ENCODE measurements at places on chromosomes 7 and 10.

- no peak for DNase-seq
These were observed 699.5 kb downstream of the TYW1 start for GRCh38 chr7:67696124-67696523.

GRCh38 chr7:45225948-45226335, 68.4 kb downstream of the RAMP3 start:
- no peak for DNase-seq

DNA sequence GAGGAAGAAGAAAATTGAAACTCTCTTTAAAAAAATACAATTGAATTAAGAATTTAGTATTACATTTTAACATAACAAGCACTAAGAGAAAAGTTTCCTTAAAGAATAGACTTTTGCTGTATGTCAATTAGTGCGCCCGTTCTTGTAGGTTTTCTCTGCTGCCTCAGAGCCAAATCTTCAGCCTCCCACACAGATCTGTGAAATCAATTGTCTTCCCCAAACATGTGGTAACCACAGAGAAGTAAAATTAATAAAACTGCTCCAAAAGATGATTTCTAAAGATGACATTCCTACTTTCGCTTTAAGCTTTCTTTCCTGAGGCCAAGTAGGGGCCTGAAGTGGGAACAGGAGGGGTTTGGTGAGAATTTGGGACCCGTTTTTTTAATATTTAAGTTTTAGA, 113.2 kb upstream of the ADO start:
- no peak for DNase-seq

GRCh38 chr7:25877802-25878789, 273.9 kb upstream of the NFE2L3 start:
- DNase-seq: no peak

DNA sequence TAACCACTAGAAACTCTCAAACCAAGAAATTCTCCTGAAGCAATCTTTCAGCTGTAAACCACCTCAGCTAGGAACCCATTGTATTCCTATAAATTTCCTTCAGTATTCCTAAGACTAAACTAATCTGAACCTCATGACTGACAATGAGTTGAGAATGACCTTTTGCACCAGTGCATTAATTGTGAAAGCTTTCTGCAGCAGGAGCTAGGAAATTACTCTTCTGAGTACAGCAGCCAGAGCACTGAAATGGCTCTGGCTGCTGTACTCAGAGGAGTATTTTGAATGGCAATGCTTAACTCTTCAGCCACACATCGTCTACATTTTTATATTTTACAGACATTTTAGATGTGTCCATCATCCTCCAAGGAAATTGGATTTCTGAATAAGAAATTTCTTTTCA, 109.7 kb downstream of the PCDH15 start:
- DNase-seq: no peak

DNA sequence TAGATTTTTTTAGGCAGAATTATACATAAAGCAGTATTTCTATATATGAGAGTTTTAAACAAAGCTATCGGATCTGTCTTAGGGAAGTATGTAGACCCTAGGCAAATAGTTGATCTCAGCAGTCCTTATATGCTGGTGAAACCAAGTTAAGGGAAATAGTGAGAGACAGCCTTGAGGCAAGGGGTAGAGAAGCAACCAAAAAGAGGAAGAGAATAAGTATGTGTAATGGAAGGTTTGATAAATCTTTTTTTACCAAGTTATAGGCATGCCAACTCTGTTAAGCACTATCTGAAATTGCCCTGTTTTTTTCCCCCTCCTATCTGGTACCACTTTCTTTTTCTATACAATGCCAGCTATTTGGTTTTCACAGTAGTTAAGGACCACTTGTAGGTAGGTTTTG, 19.9 kb downstream of the SPAG6 start:
- peak; percentile 24 for DNase-seq

DNA sequence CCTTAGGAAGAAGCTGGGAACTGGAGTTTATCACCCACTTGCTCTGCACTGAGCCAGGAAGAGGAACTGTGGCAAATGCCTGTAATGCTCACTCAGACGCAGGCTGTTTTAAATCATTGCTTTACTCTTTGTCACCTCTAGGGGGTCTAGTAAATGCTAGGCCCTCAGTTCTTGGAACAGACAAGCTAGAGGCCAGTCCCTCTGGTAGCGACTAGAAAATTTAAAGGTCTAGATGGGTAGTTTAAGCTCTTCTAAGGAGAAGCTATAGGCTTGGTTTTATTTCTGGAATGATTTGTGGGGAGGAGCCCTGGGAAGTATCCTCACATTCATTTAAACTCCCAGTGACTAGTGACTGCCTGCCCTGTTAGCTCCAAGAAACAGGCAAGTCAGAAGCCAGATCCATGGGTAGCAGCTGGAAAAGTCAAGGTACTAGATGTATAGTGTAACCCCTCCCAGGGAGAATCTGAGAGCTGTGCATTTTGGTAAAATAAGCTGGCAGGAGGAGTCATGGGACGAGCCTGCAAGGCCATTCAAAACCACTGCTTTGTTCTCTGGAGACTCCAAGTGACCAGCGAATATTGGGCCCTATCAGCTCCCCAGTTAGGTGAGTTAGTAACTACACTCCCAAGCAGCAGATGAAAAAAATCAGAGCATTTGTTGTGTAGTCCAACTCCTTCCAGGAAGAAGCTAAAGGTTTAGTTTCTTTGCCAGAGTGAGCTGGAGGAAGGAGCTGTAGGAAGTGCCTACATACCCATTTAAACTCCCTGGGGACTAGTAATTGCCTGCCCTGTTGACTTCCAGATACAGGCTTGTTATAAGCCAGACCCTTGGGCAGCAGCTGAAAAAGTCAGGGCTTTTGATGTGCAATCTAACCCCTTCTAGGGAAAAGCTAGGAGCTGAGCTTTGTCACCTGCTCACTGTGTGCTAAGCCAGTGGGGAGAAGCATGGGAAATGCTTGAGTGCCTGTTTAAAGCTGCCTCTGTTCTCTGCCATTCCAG, 68.9 kb downstream of the DYNC1I1 start:
- peak; percentile 38 for DNase-seq

GRCh38 chr10:53009961-53010907, 237.7 kb upstream of the MBL2 start:
- no peak for DNase-seq

GRCh38 chr10:78964274-78964951, 104.4 kb upstream of the ZMIZ1 start:
- no peak for DNase-seq

- DNase-seq: no peak
These were observed 79.5 kb downstream of the AOAH start for GRCh38 chr7:36644625-36645422.

DNA sequence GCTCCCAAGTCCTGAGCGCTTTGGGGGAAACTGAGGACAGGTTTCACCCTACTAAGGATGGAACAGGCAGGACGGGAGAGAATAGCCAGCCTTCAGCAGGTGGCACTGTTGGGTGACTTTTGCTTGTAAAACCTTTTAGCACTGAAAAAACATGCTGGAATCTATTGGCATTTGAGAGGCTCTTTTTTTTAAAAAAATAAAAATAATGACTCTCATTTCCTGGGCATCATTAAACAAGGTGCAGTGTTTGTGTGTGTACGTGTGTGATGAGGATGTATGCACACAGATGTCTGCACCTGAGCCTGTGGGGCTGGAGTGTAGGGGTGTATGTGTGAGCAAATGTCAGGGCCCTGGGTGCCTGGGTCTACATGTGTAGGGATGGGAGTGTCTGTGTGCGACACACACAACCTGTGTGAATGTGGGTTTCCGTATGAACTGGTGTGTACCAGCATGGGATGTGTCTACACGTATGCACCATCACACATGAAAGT, 177.9 kb downstream of the RPS24 start:
- DNase-seq: no peak

Measured in germinal center (tissue), 1 donor.